ENCODE measurements at places on chromosomes 7 and 10.

DNA sequence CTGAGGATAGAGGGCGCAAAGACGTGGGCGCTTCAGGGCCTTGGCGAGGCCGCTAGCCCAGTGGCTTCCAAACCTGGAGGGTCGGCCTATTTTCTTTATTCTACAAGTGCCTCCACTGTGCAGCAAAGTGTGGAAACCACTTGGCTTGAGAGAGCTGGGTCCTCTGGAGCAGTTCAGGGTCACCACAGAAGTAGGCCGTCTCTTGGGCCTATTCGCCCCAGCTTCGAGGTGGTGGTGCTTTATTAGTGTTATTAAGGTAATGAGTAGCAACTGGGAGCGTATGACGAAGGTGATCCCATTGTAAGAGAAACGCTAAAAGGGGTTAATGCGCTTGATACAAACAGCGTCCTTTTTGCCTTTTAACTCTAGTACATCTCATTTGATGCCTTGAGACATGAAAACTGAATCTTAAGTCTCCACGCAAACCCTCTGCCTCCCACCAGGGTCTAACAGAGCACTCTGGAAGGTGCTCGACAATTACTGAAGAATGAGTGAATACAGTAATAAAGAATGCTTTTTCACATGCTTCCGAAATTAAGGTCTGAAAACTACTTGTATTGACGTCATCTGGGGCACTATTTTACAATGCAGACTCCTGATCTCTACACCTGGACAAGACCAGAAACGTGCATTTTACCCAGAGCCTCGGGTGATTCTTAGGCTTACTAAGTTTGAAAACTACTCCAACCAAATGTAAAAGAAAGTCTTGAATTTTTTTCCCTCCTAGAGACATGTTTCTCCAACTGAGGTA, 647 bp upstream of the GSAP start:
- peak; percentile 73 for DNase-seq

GRCh38 chr7:77454802-77455201, 38.7 kb upstream of the GSAP start:
- DNase-seq = no peak

- DNase-seq = no peak
Observed at GRCh38 chr7:69751026-69751425, 152.8 kb downstream of the AUTS2 start.

- no peak for DNase-seq
Observed at GRCh38 chr7:27364344-27364758, 121.7 kb downstream of the EVX1 start.

DNA sequence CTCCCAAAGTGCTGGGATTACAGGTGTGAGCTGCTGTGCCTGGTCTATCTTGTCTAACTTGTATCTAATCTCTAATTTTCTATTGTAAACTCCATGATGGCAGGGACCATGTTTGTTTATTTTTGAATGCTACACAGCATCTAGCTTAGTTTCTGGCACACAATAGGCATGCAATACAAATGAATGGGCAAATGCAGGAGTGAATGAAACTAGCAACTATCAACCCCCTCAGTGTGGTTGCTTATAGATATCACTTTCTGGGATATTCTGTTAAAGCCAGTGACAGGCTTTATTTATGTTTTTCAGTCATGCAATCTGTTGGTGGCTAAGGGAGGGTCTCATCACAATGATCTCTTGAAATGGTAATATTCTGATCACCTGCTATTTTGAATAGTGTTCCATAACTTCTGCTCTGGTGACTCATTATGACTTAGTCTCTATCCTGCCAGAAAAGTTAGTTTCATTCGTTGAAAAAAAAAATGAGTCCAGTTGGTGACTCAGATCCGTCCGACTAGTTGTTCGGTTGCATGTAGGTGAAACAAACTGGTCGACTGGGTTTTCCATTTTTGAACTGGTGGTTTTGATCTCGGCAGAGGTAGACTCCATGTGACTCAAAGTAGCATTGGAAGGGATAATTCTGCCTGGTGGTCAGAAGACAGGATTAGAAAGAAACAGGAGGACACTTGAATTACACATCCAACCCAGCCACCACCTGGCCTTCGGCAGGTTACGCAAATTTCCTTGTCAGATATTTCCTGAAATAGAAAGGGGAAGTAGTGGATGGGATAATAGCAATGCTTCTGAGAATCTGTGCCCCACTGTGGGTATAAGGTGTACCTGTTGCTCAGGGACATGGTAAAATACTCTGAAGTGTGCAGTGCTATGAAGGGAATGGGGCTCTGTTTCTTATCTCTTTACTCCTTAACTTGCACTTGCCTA, 76.8 kb downstream of the GATA3 start:
- no peak for DNase-seq

- DNase-seq = no peak
Observed at GRCh38 chr10:44939691-44940401, 19.8 kb upstream of the RASSF4 start.

DNA sequence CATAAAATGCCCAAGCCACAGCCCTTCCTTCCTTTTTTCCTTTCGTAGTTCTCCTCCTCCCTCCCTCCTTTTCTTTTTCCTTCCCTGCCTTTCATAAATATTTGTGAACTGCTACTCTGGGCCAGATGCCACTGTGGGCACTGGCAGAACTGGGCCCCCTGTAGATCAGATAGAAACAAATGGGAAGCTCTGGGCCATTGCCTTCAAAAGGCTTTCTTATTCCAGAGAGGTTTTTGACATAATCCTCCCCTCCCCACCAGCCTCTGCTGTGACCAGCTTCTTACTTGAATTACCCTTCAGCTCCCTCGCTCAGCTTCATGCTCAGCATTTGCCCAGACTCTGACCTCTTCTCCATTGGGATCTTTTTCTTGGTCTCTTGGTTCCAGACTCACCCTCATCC, 886.8 kb downstream of the LRMDA start:
- no peak for DNase-seq

- DNase-seq = no peak
Observed at GRCh38 chr7:141028767-141029166, 14.0 kb upstream of the MRPS33 start.

- no peak for DNase-seq
Observed at GRCh38 chr10:35208536-35208935, 81.9 kb downstream of the CREM start.

DNA sequence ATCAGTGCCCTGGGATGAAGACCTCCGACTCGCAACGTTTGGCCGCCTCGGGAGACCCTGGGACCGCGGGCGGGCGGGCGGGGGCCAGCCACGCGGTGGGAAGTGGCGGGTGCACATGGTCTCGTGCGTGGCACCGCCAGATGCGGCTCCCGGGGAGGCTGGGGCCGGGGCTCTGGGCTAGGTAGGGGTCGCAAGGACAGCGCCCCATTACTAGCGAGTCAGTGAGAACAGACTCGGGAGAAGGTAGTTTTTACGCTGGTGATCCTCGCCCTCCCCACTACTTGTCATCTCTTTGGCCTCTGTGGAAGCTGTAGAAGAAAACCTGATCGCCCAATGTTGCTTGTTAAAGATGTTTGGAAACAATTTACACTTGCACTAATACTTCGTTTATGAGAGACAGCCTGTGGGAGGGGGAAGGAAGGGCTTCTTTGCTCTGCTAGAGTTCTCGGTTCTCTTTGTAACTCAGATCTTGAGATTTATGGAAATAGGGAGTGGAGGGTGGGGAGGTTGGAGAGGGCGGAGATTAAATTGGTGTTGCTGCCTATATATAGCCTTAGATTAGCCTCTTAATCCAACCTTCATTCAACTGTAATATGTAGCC, 591 bp downstream of the BZW2 start:
- peak; percentile 32 for DNase-seq

- no peak for DNase-seq
Observed at GRCh38 chr10:15897287-15897686, 37.0 kb upstream of the MINDY3 start.

GRCh38 chr7:104929921-104930320, 84.1 kb upstream of the KMT2E start:
- no peak for DNase-seq

GRCh38 chr7:44858161-44858560, 10.3 kb upstream of the H2AZ2 start:
- DNase-seq = no peak

DNA sequence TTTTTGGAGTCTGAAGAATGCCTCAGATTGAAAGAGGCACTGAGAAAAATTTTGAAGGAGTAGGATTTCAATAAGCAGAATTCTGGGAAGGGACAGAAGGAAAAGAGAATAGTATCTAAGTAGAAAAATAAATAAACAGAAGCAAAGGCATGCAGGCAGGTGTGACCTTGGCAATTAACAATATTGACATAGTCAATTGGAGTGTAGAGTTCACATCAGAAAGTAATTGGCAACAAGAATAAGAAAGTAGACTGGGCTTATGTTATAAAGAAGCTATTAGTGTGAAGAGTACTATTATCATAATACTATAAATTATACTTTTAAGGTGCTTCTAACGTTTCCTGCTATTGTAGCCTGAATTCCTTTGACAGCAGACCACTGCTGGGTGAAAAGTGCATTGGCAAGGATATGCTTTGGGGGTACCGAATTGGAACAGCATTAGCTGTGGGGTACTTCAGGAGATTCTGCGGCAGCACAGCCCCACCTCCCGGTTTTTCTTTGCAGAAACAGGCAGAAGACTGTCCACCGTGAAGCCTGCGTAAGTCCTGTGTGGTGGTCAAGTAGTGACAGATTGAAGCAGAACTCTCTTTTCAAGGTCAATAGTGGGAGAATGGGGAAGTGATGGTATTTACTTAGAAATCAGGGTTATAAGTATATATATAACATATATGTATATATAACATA, 357.0 kb downstream of the THSD7A start:
- DNase-seq = no peak

- DNase-seq = no peak
Observed at GRCh38 chr10:71603150-71603549, 116.4 kb downstream of the C10orf105 start.

- no peak for DNase-seq
Observed at GRCh38 chr10:114397651-114398145, 6.6 kb downstream of the AFAP1L2 start.

GRCh38 chr10:63683223-63683622, 162.0 kb downstream of the REEP3 start:
- no peak for DNase-seq

DNA sequence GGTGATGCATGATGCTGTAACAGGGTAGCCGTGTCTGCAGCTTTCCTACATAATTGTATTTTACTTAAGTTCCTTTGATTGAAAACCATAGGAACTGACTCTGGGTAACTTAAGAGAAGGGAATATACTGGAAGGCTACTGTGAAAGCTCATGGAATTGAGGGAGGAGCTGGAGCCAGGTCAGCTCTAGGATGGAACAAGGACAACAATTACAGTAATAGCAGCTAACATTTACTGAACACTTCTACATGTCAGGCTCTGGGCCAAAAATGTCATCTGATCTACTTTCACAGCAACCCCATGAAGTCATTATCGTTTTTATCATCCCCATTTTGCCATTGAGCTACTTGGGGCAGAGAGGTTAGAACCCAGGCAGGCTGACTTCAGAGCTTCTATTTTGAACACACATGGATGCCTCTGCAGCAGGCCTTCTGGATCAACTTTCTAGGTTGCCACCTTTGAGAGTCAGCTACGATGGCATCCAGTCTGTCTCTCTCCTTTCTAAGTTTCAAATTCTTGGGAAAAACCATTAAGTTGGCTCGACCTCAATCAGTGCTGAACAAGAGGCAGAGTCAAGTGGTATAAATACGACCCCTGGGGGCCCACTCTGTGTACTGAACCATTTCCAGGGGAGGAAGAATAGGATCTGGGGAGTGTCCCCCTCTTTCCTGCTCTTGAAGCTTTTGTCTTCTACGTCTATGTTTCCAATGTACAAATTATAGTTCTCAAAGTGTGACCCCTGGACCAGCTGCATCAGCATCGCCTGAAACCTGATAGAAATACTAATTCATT, 272.3 kb upstream of the PLPP4 start:
- DNase-seq = no peak

- DNase-seq = no peak
Observed at GRCh38 chr7:32511791-32512190, 16.5 kb downstream of the AVL9 start.

- DNase-seq = no peak
Observed at GRCh38 chr7:139886206-139886605, 57.1 kb downstream of the TBXAS1 start.

DNA sequence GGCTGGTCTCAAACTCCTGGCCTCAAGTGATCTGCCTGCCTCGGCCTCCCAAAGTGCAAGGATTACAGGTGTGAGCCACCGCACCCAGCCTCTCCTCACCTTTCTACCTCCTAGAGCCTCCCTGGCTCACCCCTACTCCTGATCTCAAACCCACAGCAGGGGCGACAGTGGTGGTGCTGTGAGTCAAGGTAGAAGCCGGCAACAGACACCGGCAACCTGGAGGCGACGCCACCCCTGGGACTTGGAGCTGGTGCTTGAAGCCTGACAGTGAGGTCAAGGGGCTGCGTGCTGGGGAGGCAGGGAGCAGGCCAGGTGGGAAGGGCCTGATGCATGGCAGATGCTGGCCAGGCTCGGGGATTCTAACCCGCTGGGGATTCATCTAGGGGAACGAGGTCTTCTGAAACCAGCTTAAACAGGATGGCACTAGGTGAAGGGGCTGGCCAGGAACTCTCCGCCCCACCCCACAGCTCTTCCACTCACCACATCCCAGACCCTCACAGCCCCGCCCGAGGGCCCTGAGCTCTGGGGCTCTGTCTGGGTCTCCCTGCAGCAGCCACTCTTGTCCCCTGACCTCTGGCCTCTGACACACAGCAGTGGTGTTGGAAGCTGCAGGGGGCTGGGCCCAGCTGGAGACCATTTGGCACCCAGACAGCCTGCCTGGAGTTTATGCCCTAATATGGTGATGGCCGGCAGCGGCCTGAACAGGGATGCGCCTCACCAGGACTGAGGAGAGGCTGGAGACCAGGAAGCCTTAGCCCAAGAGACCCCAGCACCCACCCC, 16.4 kb downstream of the KCNH2 start:
- no peak for DNase-seq

GRCh38 chr10:131580674-131581073, 269.2 kb upstream of the TCERG1L start:
- no peak for DNase-seq

GRCh38 chr7:113207931-113208330, 89.6 kb upstream of the SMIM30 start:
- DNase-seq = no peak

GRCh38 chr10:34802692-34803091, 12.4 kb downstream of the PARD3 start:
- DNase-seq = no peak

- DNase-seq = no peak
Observed at GRCh38 chr10:118809357-118810220, 54.8 kb upstream of the CACUL1 start.

GRCh38 chr7:151271699-151272355, 23.3 kb upstream of the SMARCD3 start:
- DNase-seq = no peak

DNA sequence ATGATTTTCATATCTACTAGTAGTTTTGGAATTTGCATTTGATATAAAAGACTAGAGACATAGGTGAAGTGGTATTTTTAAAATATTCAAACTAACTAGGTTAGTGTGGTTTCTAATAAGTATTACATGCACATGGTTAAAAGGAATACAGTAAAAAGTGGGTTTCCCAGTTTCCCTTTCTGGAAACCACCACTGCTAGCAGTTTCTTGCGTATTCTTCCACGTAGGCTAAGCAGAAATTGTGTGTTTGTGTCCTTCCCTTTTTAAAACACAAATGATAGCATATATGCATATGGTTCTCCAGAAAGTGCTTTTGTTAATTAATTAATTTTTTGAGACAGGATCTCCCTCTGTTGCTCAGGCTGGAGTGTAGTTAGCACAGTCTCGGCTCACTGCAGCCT, 15.4 kb downstream of the NRF1 start:
- DNase-seq = no peak

All from NCI-H1105 treated with DMSO at 0.1 percent for 48 hours (cell line).